Spinal cord (tissue), 10 donors: ENCODE measurements at places on chromosomes 13 and 19. TPM values are rescaled to one million over a fixed set of nuclear protein-coding genes. Genes with fewer than 3 reads are reported as not detected.

TYROBP gene
- polyA plus RNA-seq: 32.4 TPM

S1PR5 gene
- 1.6 TPM for polyA plus RNA-seq

TLE6 gene
- 4.6 TPM for polyA plus RNA-seq

RETN gene
- 0.74 TPM for polyA plus RNA-seq

TEX101 gene
- 0.18 TPM for polyA plus RNA-seq

NLRP7 gene
- not detected for polyA plus RNA-seq

ATP4B gene
- polyA plus RNA-seq: 1.3 TPM

PLEKHJ1 gene
- 97.5 TPM for polyA plus RNA-seq

HS6ST3 gene
- 20.2 TPM for polyA plus RNA-seq

MIR17HG gene
- polyA plus RNA-seq: 2.2 TPM

FXYD1 gene
- 58.3 TPM for polyA plus RNA-seq

KLF5 gene
- 19.1 TPM for polyA plus RNA-seq

SHISA2 gene
- polyA plus RNA-seq: 3.5 TPM
